Stimulated activated CD8-positive, alpha-beta memory T cell treated with anti-CD3 and anti-CD28 coated beads, Interleukin-15, amount 100 ng/mL, for 4 hours (primary cell): ENCODE measurements at places on chromosomes 2 and 18.
A peak's percentile ranks its signal among the peaks of the same experiment; 100 is the strongest.

DNA sequence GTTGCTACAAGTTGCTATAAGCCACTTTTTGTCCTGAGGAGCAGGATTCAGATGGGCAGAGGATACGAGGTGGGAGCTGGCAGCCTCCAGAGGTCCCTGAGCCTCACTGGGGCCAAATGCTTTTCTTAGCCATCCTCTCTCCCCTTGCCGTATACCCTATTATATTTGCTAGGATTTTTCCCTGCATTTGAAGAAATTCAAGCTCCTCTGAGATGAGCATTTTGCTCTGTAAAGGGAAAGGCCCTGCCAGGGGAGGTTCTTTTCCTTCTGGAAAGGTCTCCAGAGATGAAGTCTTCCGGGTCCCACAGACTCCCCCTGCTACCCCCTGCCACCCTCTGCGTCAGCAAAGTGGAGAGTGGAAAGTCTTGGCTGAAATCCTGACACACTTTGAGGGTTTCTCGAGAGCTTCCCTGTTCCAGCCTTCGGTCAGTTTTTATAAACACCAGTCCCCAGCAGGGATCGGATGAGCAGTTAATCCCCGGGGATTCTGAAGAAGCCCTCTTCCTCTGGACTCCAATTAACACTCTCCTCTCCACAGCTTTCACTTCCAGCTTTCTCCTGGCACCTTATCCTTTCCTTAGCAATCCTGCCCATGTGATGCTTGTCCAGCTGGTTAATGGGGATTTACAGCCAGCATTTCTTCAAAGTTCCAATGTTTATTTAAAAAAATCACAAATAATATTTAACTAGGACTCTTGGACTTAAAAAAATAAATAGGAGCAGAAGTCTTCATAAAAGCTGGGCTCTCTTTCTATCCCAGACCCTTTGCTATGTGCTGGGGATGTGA lies 13.1 kb downstream of the CYRIA start:
- DNase-seq = no peak

DNA sequence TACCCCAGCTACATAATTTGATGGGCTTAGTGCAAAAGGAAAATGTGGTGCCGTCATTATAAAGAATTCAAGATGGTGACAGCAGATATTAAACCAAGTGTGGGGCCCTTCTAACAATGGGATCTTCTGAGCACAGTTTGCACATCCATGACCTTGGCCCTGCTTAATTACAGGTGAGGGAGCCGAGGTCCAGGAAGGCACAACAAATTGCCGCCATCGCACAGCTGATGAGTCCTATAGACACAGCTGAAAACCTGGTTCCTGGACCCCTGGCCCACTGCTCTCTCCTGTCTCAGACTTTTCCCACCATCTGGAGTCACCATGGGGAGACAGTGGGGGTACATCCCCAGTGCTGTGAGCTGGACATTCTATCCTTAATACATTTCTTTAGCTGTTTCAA lies 95.8 kb upstream of the MAP4K3 start:
- no peak for DNase-seq

- DNase-seq = no peak
Measured at GRCh38 chr18:32717126-32717525, 55.7 kb downstream of the KLHL14 start.

DNA sequence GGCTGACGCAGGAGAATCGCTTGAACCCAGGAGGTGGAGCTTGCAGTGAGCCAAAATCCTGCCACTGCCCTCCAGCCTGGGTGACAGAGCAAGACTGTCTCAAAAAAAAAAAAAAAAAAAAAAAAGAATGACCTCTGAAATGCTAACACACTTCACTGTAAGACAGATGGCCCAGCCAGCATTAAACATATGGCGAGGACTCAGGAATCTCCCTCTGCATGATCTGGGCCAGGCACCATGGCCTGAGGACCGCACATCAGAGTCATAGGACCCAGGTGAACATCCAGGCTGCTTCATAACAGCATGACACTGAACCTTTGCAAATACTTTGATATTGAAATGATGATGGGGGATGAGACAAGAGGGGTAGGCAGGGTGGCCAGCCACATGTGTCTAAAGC lies 56.1 kb upstream of the DNMT3A start:
- no peak for DNase-seq

- DNase-seq = no peak
Measured at GRCh38 chr18:10100196-10100595, 186.4 kb downstream of the VAPA start.

GRCh38 chr2:196924051-196924450 lies 2.5 kb downstream of the PGAP1 start:
- DNase-seq = no peak

GRCh38 chr2:133486771-133487191 lies 81.5 kb downstream of the NCKAP5 start:
- no peak for DNase-seq

DNA sequence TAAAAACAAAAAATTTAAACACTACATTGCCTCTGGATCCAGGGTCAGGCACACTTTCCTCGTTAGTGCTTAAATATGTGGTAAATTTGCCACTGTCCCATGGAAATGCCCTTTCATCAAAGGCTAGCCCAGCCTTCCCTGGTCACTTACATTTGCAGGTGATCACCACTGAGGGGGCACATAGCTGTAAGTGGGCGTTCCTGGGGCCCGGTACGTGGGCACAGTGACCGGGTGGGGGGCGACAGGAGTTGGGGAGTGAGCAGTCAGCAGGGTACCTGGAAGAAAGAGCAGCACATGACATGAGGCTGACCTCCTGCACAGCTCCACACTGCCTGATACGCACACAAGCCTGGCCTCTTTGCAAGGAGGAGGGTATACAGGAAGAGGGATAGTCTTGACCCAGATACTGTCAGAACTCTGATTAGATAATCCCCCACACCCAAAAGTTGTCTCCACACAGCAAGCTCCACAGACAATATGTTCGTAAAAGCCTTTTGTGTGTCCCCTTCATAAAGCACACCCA lies 40.5 kb downstream of the FAM168B start:
- DNase-seq = no peak

GRCh38 chr2:164794432-164795231 lies 47.0 kb downstream of the COBLL1 start:
- DNase-seq = no peak

DNA sequence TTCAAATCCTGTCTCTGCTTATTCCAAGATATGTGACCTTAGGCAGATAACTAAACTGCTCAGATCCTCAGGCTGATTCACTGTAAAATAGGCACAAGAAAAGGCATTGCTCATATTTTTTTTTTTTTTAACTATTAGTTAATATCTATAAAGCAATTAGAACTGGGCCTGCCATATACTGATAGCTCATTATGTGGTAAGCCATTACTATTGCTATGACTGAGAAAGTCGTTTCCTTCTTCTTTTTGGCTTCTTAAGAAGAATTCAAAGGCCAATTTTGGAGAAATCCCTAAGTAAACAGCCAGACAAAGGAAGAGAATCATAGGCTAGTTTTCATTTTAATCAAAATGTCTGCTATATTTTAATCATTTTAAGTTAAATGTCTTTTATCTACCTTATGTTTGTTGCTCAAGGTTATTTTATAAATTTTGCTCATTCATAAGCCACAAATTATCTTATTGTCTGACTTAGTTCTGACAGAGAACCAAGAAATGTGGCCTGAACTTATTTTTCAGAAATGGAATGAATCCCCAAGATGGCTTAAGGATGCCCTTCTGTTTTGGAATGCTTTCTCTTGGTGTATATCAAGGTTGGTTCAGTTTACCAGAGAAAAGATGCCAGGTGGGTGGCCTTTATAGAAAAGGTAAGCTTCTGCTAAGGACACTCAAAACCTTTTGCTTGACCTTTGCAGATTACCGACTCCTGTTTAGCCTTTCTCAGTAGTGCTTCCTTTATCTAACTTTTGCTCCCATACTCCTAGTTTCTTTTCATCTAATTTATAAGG lies 21.3 kb upstream of the VRK2 start:
- no peak for DNase-seq

GRCh38 chr2:182115258-182115657 lies 129.6 kb downstream of the PPP1R1C start:
- DNase-seq = no peak

- no peak for DNase-seq
Measured at GRCh38 chr2:51212374-51212773, 180.4 kb upstream of the NRXN1 start.

GRCh38 chr2:188631037-188631809 lies 339.5 kb downstream of the GULP1 start:
- no peak for DNase-seq

- DNase-seq = no peak
Measured at GRCh38 chr2:203650860-203651613, 55.4 kb upstream of the CD28 start.

DNA sequence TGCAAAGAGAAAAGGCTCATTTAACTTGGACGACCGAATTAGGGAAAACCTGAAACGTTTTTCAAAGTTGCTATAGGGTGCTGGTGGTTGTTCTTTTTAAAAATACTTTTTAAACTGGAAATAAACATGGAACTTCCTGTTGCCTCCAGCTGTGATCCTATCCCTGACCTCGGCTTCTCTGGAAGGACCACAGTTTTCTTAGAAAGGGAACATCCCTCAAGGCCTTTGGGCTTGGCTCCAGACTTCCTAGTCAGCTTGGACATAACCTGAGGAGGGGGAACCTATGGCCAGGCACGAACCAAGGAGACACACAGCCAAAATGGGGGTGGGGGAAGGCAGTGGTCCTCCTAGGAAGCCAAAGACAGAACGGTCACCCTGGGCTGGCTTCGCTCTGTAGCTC lies 57.7 kb downstream of the CENPO start:
- DNase-seq = no peak

- no peak for DNase-seq
Measured at GRCh38 chr2:74845217-74845751, 11.4 kb downstream of the HK2 start.

DNA sequence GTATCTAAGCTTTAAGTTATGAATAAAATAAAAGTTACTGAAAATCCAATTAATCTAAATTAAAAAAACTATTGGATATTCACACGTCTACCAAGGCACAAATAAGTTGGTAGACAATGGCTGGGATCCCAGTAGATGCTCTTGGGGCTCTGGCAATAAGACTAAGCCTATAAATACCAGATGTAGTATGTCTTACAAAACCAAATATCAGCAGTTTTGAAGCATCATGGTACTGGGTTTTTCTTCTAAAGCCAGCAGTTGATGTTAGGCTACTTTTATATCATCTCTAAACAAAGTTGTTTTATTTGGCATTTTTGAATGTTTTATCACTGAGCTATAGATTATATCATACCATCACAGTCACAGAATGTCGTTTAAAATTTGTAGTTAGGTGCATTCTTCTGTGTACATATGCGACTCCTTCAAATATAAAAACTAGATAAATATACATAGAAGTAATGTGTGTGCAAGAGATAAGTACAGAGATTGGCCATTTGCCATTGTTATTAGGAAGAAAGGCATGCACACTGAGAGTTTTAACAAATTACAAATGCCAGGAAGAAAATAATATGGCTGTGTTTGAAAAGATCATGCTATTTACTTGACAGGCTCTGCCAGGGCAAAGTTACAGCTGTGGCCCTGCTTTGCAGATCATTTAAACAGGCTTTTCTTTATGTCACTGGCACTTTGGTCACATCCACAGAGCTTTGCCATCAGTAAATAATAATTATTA lies 21.6 kb upstream of the TMEM17 start:
- no peak for DNase-seq

GRCh38 chr18:50924372-50924771 lies 43.5 kb upstream of the ELAC1 start:
- DNase-seq = no peak

GRCh38 chr2:29469516-29469915 lies 354.3 kb downstream of the CLIP4 start:
- no peak for DNase-seq

GRCh38 chr2:28442328-28442727 lies 49.7 kb downstream of the FOSL2 start:
- DNase-seq = no peak

DNA sequence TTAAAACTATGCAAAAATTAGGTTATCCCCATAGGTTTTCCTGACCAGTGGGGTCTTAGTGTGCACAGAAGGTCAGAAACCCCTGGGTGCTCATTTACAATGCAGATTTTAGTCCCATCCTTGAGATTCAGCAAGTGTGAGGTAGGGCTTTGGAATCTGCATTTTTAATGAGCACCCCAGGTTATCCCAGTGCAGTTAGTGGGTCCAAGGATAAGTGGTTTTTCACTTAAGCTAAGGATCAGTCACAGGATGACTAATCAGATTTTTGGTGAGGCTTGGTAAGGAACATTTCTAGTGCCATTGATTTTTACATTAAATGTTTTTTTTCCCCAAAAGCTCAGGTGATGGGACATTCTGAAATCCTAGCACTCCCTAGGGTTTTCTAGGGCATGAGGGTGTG lies 50.7 kb upstream of the MGAT5 start:
- no peak for DNase-seq

- no peak for DNase-seq
Measured at GRCh38 chr2:215970425-215970824, 42.9 kb downstream of the MREG start.

- no peak for DNase-seq
Measured at GRCh38 chr2:169112841-169113240, 43.5 kb downstream of the DHRS9 start.

GRCh38 chr2:235573331-235574221 lies 79.7 kb downstream of the AGAP1 start:
- no peak for DNase-seq

- DNase-seq = no peak
Measured at GRCh38 chr2:56030062-56030461, 106.5 kb upstream of the EFEMP1 start.

- no peak for DNase-seq
Measured at GRCh38 chr2:200028998-200029397, 73.6 kb downstream of the MAIP1 start.

DNA sequence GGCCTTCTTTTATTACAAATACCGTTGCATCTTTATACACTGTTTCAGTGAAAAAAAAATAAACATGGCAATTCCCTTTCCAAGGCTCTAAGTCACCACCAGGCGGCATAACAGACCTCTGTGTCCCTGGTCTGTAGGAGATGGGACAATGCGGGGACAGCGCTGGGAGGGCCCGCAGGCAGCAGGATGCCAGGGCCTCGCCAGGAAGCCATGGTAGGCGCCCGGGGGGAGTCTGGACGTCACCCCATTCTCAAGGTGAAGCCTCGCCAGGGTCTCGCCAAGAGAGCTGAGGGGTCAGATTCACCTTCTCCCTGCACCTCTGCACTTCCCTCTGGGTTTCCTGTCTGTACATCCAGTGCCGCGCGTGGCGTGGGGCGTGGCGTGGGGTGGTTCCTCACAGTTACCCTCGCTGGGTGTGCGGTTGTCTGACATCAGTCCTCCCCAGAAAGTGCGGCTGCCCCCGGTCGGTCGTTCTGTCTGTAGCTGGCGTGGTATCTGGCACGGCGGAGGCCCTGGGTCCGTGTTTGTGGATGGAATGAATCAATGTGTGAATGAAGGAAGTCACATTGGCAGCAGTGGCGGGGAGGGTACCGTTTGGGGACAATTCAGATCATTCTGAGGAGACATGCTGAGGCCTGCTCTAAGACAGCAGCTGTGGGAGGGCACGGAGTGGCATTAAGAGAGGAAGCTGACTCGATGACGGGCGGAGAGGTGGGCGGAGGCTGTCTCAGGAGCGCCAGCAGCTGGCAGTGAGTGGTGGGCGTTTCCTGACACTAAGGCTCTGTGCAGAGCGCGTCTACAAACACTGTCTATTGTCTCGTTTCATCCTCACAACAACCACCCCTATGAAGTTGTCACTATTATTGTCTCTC lies 46.0 kb downstream of the LRRFIP1 start:
- peak; percentile 87 for DNase-seq
